Stimulated activated CD8-positive, alpha-beta memory T cell treated with anti-CD3 and anti-CD28 coated beads, Interleukin-15, amount 100 ng/mL, for 48 hours (primary cell): ENCODE measurements at places on chromosomes 7 and 10.

GRCh38 chr7:131767591-131767990, 211.2 kb upstream of the PODXL start:
- no peak for DNase-seq

DNA sequence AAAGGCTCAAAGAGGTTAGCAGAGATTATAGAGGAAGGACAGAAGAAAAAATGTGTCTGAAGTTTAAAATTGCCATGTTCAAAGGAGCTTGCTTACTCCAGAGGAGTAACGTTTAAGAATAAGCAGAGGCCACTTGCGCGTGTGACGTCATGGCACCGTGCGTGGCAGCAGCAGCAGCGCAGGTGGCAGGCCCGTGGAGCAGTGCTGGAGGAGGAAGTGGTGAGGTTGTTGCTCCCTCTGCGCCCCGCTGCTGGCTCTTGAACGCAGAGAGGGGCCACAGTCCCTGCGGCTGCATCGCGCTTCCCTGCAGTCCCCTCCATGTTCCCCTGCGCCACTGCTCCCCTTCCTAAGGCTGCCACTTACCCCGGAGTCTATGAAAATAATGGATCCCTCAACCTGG, 37.5 kb downstream of the GDI2 start:
- DNase-seq = peak; percentile 52

DNA sequence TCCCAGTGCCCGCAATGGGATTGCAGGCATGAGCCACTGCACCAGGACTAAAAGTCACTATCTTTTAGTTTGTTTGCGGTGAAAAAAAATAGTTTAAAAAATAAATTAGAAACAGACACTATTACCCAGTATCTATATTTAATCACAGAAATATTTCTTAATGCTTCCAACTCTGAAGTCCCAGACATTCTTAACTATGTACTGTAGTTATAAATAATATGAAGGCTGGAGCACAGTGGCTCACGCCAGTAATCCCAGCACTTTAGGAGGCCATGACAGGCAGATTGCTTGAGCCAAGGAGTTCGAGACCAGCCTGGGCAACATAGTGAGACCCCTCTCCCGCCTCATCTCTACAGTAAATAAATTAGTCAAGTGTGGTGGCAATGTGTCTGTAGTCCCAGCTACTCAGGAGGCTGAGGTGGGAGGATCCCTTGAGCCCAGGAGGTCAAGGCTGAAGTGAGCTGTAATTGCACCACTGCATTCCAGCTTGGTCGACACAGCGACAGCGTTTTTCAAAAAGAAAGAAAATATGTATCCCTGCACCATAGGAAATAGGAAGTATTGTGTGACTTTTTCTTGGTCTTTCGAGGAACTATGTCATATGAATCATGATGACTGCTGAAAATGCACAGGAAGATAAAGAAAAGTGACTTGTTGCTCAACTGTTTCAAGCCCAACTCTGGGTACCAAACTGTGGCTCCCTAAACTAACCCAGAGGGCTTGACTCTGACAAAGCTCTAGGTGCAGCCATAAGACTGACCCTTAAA, 74.9 kb upstream of the STEAP1B start:
- DNase-seq = no peak

- no peak for DNase-seq
Measured at GRCh38 chr7:43834463-43835251, 34.7 kb downstream of the MRPS24 start.

DNA sequence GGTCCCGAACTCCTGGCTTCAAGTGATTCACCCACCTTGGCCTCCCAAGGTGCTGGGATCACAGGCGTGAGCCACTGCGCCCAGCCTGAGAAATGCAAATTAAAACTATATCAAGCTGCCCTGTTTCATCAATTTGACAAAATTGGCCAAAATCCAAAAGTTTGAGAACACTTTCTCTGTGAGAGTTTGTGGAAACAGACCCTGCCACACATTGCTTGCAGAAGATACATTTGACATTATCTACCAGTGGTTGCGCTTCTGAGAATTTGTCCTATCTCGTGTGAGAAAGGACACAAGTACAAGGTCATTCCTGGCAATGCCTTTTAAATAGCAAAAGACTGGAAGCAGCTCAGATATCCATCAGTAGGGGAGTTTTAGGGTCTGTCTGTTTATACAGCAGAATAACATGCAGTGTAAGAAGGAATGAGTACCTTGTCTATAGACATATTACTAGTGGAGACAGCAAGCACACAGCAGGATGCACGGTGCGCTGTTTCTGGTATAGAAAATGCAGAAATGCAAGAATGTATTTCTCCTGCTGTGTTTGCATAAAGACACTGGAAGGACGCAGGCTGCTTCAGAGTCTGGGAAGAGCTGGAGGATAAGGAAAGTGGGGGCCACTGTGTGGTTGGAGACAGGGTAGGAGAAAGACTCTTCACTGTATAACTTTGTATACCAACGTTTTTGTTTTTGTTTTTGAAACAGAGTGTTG, 4.3 kb downstream of the LHPP start:
- no peak for DNase-seq

DNA sequence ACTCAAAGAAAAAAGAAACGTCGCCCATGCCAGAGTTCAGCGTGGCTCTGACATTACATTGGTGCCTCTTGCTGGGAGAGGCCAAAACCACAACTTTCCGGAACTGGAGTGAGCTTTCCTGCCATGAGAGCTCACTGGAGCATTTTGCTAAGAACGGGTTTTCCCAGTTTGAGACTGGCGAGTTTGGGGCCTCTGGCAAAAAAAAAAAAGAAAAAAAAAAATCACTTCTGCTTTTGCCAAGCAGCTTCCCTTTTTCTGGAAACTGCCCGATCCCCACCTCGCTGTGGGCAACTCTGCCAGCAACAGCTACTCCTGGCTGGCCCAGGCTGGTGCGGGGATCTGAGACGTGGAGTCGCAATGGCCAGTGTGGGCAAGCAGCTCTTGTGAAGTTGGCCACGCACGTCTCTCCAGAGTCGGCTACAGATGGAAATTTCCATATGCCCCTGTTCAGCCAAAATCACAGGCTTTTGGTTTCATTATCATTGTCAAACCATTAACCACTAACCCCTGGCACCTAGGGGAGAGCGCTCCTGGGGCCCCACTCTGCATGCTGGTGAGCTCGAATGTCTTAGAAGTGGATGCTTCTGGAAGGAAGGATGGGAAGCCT, 25.7 kb downstream of the PRKAG2 start:
- DNase-seq = no peak

DNA sequence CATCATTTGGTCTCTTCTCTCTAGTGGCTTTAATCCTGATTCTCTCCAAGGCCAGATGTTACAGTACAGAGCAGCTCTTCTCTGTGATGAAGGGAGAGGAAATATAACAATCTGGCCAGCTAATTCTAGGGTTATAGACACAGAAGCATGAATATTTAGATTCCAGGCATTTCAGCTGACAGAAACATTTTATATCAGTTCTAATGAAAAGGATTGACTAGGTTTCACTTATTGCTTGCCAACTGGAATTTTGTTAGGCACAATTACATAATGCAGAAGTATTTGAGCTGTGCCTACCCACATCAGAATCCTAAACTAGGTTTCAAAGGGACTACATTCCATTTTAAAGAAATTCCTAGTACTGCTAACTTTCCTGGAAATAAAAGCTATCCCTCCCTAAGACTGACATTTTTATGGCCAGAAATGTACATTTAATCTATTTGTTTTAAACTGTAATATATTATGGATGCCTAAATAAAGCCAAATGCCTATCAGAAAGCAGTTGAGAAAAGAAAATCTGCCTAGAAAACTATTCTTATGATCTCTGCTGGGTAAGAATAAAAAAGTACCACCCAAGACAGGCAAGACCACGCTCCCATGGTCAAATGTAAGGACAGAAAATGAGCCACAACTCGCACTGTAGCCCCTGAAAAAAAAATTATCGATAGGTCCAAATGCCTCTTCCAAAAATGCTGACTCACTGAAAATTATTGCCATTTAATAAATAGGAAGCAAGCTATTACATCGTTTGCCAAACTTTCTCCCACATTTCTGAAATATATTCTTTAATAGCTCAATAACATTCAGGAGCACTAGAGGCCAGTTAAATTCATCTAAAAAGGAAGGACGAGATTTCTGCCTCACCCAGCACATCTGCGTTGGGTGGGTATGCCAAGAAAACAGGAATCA, 498.1 kb downstream of the KCNMA1 start:
- DNase-seq = no peak

DNA sequence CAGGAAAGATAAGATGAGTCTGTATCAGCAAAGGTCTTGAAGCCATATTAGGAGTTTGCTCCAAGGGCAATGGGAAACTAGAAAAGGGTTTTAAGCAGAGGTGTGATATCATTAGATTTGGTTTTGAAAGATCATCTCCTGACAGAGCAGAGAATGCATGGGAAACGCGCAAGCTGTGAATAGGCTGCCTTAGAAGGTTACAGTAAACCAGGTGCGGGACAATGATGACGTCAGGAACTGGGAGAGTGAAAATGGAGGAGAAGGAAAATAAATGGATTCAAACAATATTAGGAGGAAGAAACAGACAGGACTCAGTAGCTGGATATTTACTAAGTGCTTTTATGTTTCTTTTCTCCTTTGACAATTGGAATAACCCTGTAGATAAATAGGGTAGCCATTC, 50.6 kb downstream of the CACNB2 start:
- DNase-seq = no peak

- DNase-seq = no peak
Measured at GRCh38 chr10:43401627-43402026, 7.4 kb downstream of the HNRNPF start.

DNA sequence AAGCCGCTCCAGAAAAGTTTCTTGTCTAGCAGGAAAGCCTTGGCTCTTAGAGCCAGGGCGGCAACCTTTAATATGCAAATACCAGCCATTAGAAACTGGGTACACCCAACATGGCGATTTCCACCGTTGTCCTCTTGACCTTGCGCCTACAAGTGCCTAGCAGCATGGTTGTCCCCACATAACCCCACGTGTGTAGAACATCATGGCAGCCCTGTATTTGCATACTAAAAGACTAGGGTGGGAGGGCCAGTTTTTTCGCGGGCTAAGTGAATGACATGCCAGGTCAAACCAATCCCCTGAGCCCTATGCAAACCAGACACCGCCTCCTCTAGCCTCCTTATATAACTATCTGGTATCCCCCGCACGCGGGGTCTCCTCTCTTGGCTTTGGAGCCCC, 58.4 kb upstream of the FZD8 start:
- DNase-seq = no peak

DNA sequence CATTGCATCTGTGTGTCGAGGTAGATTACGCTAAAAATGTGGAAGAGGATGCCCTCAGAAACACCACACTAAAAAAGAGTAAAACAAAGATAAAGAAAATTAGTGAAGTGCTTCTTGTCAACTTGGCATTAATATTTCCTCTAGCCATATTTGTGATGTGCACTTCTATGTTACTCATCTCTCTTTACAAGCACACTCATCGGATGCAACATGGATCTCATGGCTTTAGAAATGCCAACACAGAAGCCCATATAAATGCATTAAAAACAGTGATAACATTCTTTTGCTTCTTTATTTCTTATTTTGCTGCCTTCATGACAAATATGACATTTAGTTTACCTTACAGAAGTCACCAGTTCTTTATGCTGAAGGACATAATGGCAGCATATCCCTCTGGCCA, 79.0 kb upstream of the SCIN start:
- DNase-seq = no peak

- DNase-seq = no peak
Measured at GRCh38 chr10:22657566-22658225, 56.7 kb downstream of the PIP4K2A start.

- DNase-seq = peak; percentile 31
Measured at GRCh38 chr7:134669845-134670373, 23.3 kb downstream of the BPGM start.

DNA sequence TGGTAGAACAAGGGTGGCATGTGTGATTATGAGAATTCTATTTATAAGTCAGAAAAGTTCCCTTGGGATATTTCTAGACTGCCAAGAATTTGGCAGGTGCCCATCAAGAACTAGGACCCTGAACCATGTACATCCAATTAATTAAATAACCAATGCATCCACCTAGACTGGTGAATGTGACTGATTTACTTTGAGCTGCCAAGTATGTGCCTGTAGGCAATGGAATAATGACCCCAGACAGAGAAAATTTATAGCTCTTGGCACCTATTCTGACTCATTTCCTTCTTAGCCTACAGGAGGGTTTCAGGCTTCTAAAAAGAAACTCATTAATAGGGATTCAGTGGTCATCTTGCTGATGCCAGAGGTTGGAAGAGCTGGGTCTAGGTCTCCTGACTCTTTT, 54.9 kb downstream of the KCNH2 start:
- DNase-seq = no peak

- no peak for DNase-seq
Measured at GRCh38 chr7:106756884-106757283, 95.9 kb upstream of the CCDC71L start.

DNA sequence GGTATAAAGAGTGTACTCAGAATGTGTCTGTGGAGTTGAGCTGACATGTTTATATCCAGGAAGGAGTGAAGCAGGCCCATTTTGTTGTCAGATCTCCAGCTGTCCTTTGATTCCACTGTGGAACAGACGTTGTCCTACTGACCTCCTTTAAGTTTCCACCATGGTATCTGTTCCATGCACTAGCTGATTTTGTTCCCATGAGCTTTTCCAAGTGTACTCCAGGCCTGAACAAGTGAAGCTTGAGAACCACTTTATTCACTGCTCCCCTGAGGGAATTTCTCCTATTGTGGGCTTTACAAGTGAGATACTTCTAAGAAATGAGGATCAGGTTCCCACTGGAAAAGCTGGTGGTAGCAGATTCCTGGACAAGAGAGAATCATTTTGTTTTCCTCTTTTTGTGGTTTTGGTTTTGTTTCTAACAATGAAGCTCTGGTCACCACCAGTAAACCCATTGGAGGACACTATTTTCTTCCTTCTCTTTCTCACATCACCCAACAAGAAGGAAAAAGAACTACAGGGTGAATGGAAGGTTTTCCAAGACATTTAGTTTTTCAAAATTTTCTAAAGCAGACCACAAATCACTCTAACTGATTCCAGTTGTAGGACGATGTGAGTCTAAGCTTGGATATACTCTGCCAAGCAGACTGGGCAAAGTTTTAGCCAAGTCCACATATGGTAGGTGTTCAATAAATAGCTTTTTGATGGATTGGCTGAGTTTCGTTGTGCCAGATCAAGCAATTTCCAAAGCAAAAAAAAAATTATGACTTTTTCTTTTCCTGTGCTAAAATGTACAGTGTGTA, 144.2 kb downstream of the JCAD start:
- no peak for DNase-seq

- no peak for DNase-seq
Measured at GRCh38 chr7:104010052-104010909, 20.8 kb upstream of the RELN start.

GRCh38 chr7:141076377-141076776, 2.5 kb downstream of the TMEM178B start:
- DNase-seq = no peak

GRCh38 chr7:93530701-93531100, 43.8 kb downstream of the CALCR start:
- DNase-seq = no peak

DNA sequence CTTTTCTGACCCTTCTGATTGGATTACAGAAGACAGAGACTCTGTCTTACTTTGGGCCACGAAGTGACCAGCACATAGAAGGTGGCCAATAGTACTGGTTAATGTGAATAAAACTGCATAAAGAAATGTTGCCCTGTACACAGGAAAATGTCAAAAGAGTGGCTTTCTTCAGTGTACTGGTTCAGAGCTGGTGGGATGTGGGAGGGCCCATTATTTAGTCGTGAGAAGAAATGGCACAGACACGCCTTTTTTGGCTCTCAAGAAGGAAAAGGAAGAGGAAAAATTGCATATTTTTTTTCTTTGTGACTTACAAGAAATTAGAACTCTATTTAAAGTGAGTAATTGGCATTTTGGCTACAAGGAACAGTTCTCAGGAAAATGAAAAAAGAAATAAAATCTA, 129.7 kb downstream of the DGKI start:
- no peak for DNase-seq

GRCh38 chr10:71486484-71487114, 89.9 kb downstream of the CDH23 start:
- peak; percentile 43 for DNase-seq

- no peak for DNase-seq
Measured at GRCh38 chr10:69574571-69574978, 1.4 kb upstream of the NEUROG3 start.
